ENCODE measurements at places on chromosomes 7 and 10.
A peak's percentile ranks its signal among the peaks of the same experiment; 100 is the strongest.

DNA sequence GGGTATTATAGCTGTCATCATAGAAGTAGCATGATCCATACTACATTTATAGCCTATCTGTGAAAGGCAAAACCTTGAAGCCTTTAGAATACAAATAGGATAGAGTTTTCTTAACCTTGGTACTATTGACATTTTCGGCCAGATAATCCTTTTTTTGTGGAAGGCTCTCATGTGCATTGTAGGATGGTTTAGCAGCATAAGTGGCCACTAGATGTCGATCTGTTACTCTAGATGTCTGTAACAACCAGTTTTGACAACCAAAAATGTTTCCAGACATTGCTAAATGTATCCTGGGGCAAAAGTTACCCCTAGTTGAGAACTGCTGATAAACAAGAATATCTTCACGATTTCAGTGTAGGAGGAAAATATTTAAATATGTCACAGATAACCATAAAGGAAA is 319.4 kb upstream of the GALNT17 start:
- DNase-seq: peak; percentile 19

- no peak for DNase-seq
Observed at GRCh38 chr7:157813741-157814661, 477.2 kb downstream of the DNAJB6 start.

GRCh38 chr7:40470091-40470592 is 335.3 kb downstream of the SUGCT start:
- no peak for DNase-seq

- DNase-seq: no peak
Observed at GRCh38 chr7:25998499-25998898, 153.5 kb upstream of the NFE2L3 start.

DNA sequence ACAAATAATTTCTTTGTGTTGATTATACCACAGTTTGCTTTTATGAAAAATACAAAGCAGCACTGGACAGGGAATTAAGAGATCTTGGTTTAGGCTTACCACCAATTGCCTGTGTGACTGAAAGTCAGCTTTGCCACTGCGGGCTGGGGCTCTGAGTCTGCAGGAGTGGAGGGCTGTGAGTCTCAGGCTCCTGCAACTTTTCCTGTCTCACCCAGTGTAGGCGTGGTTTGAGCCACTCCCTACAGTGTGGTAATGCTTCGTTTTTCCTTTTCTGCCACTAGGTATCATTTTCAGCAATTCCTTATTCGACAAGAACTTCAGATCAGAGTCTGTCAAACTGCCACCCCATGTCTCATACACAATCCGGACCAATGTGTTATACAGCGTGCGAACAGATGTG is 180.6 kb downstream of the ABCA13 start:
- no peak for DNase-seq

DNA sequence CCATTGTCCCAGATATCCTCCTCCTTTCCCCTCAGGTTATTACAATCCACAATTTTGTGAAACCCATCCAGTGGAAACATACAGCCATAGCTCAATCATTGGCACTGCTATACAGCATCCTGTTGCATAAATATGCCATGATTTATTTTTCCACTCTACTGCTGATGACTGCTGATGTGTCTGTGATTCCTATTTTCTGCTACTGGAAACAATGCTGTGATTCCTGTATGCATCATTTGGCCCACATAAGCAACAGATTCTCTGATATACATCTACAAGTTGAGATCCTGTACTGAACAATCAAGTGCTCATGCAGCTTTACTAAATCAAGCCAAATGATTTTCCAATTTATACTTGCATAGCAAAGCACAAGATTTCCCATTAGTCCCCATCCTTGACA is 39.6 kb downstream of the CUL2 start:
- no peak for DNase-seq

- DNase-seq: peak; percentile 44
Observed at GRCh38 chr7:101814991-101815825, 2.2 kb upstream of the CUX1 start.

DNA sequence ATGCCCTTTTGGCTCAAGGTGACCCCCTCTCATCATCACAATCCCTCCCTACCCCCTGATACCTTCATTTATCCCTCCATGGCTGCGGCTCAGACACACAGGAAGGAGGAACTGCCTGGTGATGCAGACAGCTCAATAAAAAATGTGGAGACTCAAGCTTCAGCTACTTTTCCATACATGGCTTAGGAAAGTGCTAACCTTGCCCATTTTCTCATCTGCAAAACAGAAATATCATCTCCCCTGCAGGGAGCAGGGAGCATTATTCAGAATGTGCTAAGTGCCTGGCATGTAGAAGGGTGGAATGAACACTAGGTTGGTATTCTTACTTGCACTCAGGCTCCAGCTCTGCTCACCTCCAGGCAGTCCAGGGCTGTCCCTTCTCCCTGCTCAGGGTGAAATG is 23.8 kb downstream of the CXCL12 start:
- DNase-seq: no peak

DNA sequence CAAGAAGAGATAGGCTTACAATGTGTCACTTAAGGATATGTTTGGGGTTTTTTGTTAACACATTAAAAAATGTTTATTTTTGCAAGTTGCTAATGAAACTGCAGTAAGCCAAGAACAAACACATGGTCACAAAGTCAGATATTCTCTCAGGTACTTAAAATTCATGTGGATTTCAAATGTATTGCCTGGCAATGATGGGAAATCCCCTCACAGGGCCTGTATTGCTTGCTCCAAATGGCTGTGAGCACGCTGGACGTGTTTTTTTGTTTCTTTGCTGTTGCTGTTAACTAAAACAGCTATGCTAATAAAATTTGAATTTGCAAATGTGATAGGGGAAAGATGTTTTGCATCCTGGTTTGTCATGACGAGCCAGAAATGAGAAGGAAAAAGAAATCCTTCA is 3.8 kb upstream of the CELF2 start:
- no peak for DNase-seq

DNA sequence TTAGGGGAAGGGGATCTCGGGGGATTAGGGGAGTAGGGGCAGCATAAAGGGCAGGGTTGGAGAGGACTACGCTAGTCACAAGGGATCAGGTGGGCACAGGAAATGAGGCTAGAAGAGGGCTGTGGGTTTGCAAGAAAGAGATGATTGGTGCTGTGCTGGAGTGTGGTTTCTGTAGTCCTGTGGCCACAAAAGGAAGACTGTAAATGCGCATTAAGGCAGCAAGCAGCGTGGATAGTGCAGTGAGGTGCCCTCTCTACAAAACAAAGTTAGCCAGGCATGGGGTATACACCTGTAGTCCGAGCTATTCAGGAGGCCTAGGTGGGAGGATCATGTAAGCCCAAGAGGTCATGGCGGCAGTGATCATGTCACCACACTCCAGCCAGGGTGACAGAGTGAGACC is 212.1 kb downstream of the MLLT10 start:
- DNase-seq: no peak

GRCh38 chr10:96272316-96273280 is 1.2 kb upstream of the BLNK start:
- no peak for DNase-seq

GRCh38 chr7:66283003-66283920 is 78.1 kb downstream of the TPST1 start:
- DNase-seq: no peak

GRCh38 chr10:87578842-87579401 is 74.2 kb downstream of the MINPP1 start:
- peak; percentile 29 for DNase-seq

DNA sequence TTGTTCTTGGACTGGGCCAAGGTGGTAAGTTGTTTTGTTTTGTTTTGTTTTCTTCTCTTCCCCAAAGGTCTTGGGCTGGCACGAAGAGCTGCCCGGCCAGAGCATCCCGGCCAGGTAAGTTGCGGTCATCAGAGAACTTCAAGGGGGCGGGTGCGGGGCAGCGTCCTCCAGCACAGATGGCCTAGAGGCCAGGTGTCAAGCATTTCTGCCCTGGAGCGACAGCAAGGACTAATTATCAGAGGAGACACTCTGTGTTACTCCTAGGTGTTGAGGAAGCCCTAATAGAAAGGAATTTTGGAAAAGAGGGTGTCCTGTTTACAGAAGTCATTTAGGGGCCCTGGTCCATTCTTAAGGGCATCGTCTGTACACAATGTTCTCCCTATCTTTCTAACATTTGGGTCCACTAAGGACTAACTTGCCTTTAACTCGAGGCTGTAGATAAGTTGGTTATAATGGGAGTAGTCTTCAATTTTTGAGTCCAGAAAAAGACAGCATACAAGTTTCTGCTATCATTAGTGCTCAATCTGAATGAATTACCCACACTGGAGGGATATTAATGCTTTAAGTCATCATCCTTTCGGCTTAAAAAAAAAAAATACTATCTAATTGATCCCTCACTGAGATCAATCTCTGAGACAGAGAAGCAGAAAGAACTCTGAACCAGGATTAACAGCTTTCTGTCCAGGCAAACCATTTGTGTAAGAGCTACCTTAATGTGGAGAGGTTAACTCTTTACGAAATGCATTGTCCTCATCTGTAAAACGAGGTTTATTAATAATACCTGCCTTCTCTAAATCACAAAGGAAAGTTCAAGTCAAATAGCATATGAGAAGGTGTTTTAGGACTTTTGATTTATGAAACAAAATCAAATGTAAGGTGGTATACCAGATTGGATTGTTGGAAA is 1.5 kb downstream of the ITGB8 start:
- peak; percentile 66 for DNase-seq

- no peak for DNase-seq
Observed at GRCh38 chr10:118785551-118785950, 30.8 kb upstream of the CACUL1 start.

DNA sequence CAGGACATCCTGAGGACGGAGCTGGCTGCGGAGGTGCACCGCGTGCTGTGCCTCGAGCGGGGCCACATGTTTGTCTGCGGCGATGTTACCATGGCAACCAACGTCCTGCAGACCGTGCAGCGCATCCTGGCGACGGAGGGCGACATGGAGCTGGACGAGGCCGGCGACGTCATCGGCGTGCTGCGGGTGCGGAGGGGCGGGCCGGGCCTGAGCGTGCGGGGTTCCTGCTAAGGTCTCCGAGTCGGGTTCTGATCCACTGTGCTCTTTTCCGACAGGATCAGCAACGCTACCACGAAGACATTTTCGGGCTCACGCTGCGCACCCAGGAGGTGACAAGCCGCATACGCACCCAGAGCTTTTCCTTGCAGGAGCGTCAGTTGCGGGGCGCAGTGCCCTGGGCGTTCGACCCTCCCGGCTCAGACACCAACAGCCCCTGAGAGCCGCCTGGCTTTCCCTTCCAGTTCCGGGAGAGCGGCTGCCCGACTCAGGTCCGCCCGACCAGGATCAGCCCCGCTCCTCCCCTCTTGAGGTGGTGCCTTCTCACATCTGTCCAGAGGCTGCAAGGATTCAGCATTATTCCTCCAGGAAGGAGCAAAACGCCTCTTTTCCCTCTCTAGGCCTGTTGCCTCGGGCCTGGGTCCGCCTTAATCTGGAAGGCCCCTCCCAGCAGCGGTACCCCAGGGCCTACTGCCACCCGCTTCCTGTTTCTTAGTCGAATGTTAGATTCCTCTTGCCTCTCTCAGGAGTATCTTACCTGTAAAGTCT is 10.4 kb downstream of the ATG9B start:
- DNase-seq: no peak

GRCh38 chr10:60661637-60662036 is 116.6 kb upstream of the CDK1 start:
- no peak for DNase-seq

DNA sequence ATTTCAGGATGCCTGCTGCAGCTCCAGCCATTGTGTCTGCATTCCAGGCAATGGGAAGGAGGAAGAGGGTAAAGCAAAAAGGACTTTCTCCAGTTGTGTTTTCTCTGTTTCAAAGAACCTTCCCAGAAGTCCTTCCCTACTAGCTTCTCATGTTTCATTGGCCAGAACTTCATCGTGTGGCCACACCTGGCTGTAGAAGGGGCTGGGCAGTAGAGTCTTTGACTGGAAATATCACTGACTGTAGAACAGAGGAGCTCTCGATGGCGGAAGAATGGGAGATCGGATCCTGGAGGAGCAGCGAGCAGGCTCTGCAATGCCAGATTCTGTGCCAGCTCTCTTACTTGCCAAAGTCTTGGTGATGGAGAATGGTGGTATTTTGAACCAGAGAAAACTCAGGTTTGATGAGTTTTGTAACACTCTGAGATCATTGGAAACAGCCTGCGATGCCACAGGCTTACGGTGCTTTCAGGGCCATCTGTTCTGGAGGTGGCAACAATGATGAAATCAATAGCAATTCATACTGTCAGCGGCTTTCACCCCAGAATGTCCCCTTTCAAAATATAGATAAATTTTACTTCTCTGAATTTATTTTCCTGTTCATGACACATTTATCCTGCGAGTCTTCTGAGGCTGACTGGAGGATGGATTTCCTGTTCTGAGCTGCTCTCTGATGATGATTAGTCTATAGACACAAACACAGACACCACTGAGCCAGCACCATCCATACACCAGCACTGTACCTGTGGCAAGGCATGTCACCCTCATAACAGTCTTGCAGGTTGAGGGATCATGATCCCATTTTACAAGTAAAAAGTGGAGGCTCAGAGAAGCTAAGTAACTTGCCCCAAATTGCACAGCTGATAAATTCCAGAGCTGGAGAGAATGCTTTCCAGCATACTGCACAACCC is 204.2 kb downstream of the EMX2 start:
- no peak for DNase-seq

DNA sequence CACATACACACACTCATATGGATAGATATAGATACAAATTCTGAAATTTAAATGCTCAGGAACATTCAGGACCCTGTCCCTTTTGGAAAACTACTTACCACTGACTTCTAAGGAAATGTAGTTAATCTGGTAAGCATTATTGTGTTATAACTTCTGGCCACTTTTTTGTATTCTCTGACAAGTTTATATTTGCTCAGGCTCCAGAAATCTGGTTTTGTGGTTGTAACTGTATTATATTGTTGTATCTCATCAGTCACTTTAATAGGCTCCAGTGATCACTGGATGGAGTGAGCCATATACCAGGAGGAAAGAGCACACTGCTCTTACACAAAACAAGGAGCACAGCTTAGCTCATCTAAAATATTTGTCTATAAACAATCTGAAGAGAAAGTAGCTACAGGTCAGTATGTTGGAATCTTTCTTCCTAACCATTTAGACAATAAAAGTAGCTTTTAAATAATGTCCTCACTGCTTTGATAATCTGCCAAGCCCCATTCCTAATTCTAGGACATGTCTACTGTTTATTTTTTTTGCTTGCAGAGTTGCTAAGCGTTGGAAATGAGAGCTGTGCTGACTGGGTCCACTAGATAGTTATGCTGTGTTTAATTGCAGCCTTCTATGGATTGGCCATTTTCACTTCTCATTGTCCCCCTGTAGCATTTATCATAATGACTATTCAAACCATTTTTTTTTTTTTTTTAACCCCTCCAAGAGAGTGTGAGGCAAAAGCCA is 43.8 kb downstream of the SMNDC1 start:
- no peak for DNase-seq

- no peak for DNase-seq
Observed at GRCh38 chr10:122658356-122659049, 41.1 kb downstream of the C10orf120 start.
